ENCODE measurements at places on chromosomes 2 and 18.

DNA sequence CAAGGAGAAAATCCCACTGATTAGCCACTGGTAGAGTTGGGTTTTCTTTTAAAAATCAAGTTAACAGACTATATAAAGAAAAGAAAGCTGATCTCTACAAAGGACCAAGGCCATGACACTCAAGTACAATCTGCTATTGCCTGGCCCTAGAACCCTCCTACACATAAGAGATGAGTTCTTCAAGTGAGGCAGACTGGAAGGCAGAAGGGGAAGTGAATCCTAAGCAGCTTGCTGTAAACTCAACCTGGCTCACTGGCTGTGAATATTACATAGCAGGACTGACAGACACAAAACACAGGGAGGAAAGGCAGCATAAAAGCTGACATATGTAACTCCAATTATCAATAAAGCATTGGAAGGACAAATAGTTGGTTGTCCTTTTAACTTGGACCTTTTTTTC is 65.4 kb downstream of the TRIP12 start:
- no peak for DNase-seq
- H3K4me3 ChIP-seq = no peak overlapping the region
- H3K27ac ChIP-seq = no peak overlapping the region
- H3K4me1 ChIP-seq = no peaks in the 10 kb centered on the region

DNA sequence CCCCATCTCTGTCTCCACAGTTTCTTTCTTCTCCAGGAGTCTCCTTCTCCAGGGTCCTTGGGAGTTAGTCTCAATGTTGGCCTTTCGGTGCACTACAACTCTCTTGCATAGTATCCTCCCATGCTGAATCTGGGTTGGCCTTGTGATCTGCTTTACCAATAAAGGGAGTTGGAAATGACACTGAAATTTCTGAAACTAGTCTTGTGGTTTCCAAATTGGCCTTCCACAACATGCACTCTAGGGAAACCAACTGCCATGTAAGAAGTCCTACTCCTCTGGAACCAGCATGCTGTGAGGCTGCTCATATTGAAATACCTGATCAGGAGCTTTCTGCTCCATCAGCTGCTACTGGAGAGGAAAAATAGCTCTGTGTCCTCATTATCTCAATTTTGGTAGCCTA is 9.9 kb upstream of the ABHD3 start:
- no peak overlapping the region for H3K4me3 ChIP-seq
- DNase-seq = no peak
- H3K4me1 ChIP-seq = peaks cover 13% of the 10 kb centered on the region
- no peak overlapping the region for H3K27ac ChIP-seq
- no peaks in the 10 kb centered on the region for H3K36me3 ChIP-seq
- no peaks in the 10 kb centered on the region for H3K27me3 ChIP-seq

DNA sequence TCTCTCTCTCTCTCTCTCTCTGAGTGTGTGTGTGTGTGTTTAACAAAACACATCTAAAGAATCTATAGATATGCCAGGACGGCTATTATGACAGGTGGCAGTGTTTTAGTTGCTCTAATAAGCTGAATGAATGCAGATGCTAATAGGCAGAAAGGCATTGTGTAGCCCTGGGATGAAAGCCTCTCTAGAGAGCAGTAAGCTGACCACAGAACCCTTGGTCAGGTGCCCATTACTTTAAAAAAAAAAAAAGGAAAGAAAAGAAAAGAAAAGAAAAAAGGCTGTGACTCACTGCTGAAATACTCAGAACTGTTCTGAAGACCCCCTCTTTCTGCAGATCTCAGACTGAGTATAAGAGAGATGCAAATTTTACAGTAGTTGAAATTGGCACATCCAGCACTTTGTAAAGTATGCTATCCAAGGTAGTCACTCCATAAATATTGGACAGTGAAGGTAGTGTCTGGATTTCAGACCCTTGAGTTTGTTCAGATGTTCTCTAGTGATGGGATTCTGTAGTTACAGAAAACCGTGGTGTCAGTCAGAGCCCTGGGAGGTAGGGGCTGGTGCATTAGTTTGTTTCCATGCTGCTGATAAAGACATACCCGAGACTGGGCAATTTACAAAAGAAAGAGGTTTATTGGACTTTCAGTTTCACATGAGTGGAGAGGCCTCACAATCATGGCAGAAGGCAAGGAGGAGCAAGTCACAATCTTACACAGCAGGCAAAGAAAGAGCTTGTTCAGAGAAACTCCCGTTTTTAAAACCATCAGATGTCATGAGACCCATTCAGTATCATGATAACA is 30.9 kb downstream of the OSBPL6 start:
- no peak overlapping the region for H3K4me3 ChIP-seq
- DNase-seq = no peak
- no peak overlapping the region for H3K27ac ChIP-seq

DNA sequence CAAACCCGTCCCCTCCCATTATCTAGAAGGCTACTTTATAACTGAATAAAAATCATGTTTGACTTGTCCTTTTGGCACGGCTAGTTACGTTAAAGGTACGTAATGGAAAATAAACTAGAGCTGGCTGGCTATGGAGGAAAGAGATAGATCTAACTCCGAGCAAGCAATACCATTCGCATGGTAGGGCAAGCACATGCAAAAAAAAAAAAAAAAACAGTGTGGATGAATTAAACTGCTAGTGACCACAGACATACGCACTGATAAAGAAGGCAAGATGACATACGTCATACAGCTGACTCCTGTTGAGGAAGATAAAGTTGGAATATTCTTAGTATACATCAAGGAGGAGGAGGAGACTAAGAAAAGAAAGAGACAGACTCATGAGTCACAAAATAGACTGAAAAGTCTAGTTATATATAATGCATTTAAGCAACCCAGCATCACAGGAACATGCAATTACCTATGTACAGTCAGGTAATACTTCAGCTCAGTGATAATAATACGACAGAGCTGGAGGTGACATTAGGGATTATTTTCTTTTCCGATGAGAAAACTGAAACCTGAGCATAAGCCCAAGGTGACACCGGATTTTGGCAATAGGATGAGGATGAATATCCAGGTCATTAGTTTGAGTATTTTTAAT is 37.9 kb upstream of the NARS1 start:
- no peaks in the 10 kb centered on the region for H3K4me1 ChIP-seq
- no peak for DNase-seq
- H3K27ac ChIP-seq = no peak overlapping the region
- no peak overlapping the region for H3K4me3 ChIP-seq

DNA sequence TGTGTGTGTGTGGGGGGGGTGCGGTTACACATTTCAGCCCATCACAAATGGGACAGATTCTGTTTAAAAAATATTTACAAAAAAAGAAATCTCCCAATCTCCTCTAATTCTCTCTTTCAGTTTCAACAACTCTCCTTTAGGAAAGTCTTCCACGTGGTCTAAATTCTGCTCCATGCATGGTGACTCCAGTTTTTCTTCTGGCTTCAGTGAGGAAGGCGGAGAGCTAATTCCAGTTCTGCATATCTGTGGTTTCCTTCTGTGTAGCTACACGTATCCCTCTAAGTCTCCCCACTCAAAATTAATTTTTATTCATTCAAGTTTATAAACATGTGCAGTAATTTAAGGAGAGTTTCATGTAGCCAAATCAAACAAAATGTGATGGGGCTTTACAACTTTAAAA is 111.6 kb downstream of the SLC4A3 start:
- no peaks in the 10 kb centered on the region for H3K4me1 ChIP-seq
- H3K4me3 ChIP-seq = no peak overlapping the region
- peaks cover 40% of the 10 kb centered on the region for H3K27me3 ChIP-seq

All from HepG2 (cell line).